ENCODE measurements at places on chromosomes 7 and 10. TPM values are rescaled to one million over a fixed set of nuclear protein-coding genes. Genes with fewer than 3 reads are reported as not detected.

MYOZ1 gene
- 1.7 TPM for total RNA-seq

AZGP1 gene
- total RNA-seq, result 0.27 TPM

UCMA gene
- not detected for total RNA-seq

- H3K36me3 ChIP-seq, result peaks cover 6% of the 10 kb centered on the region
- no peak for DNase-seq
- peak overlapping the region; percentile 92 for H3K4me3 ChIP-seq
- H3K4me1 ChIP-seq, result peaks cover 24% of the 10 kb centered on the region
- peak overlapping the region; percentile 83 for H3K27ac ChIP-seq
Observed at GRCh38 chr7:98251231-98251600, 816 bp downstream of the TECPR1 start.

- H3K4me3 ChIP-seq, result no peak overlapping the region
- no peaks in the 10 kb centered on the region for H3K4me1 ChIP-seq
- H3K27ac ChIP-seq, result no peak overlapping the region
- H3K36me3 ChIP-seq, result peaks cover 2% of the 10 kb centered on the region
- H3K27me3 ChIP-seq, result peaks cover 6% of the 10 kb centered on the region
- DNase-seq, result no peak
Observed at GRCh38 chr7:137836113-137836509, 10.7 kb downstream of the DGKI start.

DNA sequence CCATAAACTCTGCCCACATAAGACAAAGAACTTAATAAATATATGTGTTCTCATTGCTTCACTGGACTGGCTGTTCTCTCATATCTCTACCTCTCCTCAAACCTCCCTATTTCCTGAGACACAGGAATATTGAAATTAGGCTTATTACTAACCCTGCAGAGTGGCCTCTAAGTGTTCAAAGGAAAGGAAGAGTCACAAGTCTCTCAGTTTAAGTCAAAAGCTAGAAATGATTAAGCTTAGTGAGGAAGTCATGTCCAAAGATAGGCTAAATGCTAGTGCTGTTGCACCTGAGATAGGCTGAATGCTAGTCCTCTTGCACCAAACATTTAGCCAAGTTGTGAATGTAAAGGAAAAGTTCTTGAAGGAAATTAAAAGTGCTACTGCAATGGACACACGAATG is 41.1 kb downstream of the GNAI1 start:
- no peak for DNase-seq
- peaks cover 23% of the 10 kb centered on the region for H3K4me1 ChIP-seq
- H3K4me3 ChIP-seq, result no peak overlapping the region

DNA sequence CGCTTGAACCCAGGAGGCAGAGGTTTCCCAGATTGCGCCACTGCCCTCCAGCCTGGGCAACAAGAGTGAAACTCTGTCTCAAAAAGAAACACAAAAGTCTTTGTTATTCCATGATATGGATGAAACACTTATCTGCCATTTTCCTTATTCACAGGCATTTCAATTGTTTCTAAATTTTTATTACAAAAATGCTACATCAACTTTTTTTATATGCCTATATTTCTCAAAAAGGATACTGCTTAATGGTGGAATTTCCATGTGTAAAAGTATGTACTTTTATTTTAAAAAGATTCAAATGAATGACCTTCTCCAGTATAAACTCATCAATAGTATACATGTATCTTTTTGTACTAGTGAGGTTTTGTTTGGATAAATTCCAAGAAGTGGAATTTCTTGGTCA is 41.9 kb upstream of the STMP1 start:
- H3K27me3 ChIP-seq, result no peaks in the 10 kb centered on the region
- peaks cover 24% of the 10 kb centered on the region for H3K36me3 ChIP-seq
- H3K27ac ChIP-seq, result no peak overlapping the region
- H3K4me1 ChIP-seq, result peaks cover 5% of the 10 kb centered on the region

DNA sequence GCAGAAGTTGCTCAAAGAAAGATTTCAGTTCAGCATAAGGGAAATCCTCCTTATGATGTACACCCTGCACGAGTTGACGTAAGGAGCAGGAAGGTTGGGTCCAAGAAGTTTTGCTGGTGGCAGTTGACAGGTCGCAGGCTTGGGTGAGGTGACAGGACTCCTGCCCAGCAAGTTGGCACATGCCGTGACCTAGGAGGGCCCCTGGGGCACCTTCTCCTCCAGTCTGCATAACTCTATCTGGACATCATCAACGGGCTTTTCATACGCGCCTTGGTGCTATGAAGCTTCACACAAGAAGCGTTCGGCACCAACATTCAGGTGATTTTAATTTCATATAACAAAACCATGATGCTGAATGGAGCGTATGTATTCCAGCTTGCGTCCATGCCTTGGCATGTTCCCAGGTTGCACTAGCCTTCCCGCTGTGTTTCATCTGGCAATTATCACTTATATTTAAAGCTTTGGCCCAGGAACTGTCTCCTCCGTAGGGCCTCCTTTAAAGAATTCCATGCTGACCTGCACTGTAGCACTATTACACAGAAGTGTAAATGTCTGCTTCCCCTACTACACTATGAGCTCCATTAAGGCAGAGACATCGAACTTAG is 651.6 kb upstream of the FOXK1 start:
- no peak for DNase-seq
- H3K4me3 ChIP-seq, result no peak overlapping the region
- H3K4me1 ChIP-seq, result peaks cover 3% of the 10 kb centered on the region
- H3K36me3 ChIP-seq, result no peaks in the 10 kb centered on the region
- no peaks in the 10 kb centered on the region for H3K27me3 ChIP-seq

- H3K36me3 ChIP-seq, result no peaks in the 10 kb centered on the region
- no peak overlapping the region for H3K4me3 ChIP-seq
- H3K4me1 ChIP-seq, result peaks cover 6% of the 10 kb centered on the region
- H3K27ac ChIP-seq, result no peak overlapping the region
- H3K27me3 ChIP-seq, result no peaks in the 10 kb centered on the region
Observed at GRCh38 chr7:98802781-98803110, 67.1 kb downstream of the TMEM130 start.

GRCh38 chr10:113538151-113538550 is 14.7 kb upstream of the HABP2 start:
- H3K27ac ChIP-seq, result no peak overlapping the region
- DNase-seq, result no peak
- H3K4me1 ChIP-seq, result peaks cover 1% of the 10 kb centered on the region

DNA sequence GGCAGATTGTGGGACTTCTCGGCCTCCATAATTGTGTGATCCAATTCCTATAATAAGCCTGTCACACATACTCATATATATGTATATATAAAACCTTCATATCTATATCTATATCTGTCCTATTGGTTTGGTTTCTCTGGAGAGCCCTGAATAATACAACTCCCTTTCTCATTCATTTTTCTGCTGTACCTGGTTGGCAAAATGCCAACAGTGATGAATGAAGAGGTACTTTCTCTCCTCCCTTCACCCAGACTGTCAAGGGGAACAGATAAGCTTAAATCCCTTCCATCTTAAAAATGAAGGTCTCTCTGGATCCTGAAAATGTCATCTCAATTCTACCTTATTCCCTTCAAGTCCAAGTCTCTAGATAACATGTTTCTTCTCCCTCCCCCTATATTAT is 60.3 kb upstream of the FOXP2 start:
- H3K27ac ChIP-seq, result no peak overlapping the region
- no peaks in the 10 kb centered on the region for H3K27me3 ChIP-seq
- no peak overlapping the region for H3K4me3 ChIP-seq
- peaks cover 3% of the 10 kb centered on the region for H3K36me3 ChIP-seq
- peaks cover 4% of the 10 kb centered on the region for H3K4me1 ChIP-seq

DNA sequence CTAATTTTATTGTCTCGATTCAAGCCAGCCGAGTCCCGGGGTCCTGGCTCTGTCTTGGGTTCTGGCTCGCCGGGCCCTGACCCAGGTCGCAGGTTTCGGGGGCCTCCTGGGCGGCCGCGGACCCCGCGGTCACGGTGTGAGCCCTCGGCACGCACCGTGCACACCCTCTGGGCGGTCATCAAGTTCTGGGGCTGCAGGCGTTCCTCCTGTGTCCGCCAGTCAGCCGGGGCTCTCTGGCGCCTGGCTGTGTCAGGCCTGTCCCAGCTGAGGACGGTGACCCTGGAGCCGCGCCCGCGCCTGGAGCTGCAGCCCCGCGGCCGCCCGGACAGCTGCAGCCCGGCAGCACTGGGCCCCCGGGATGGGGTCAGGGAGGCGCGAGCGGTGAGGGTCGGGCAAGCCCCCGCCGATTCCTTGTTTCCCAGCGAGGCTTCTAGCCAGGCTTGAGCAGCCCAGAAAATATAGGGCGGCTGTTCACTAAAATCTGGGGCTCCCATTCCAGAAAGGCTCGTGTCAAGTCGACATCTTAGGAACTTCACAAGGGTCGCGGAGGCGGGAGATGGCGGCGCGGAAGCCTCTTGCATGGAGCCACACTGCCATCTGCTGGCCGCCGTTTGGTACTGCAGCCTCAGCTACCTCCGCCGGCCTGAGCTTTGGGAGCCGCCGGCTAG is 4.2 kb upstream of the HOXA7 start:
- peak overlapping the region; percentile 77 for H3K4me3 ChIP-seq
- peaks cover 83% of the 10 kb centered on the region for H3K27me3 ChIP-seq
- DNase-seq, result peak; percentile 80
- peaks cover 49% of the 10 kb centered on the region for H3K4me1 ChIP-seq

DNA sequence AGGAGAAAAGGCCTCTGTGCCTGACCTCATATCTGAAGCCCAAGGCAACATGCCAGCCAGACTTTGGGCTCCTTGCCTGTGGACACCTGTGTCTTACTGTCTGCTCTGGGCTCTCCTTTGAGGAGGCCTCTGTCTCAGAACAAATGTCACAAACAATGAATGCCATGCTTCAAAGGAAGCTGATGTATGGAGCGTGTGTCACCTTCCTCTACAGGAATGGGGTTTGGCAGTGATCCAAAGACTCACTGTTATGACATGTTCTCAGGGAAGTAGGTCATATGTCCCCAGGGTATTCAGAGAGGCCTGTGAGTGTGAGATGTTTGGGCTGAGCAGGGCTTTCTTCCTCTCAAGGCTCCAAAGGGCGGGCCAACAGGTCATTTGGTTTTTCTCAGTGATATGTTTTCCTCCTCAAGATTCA is 38.4 kb downstream of the PTPRE start:
- H3K4me3 ChIP-seq, result no peak overlapping the region
- no peaks in the 10 kb centered on the region for H3K36me3 ChIP-seq
- peaks cover 2% of the 10 kb centered on the region for H3K27me3 ChIP-seq
- no peak for DNase-seq
- no peak overlapping the region for H3K27ac ChIP-seq

DNA sequence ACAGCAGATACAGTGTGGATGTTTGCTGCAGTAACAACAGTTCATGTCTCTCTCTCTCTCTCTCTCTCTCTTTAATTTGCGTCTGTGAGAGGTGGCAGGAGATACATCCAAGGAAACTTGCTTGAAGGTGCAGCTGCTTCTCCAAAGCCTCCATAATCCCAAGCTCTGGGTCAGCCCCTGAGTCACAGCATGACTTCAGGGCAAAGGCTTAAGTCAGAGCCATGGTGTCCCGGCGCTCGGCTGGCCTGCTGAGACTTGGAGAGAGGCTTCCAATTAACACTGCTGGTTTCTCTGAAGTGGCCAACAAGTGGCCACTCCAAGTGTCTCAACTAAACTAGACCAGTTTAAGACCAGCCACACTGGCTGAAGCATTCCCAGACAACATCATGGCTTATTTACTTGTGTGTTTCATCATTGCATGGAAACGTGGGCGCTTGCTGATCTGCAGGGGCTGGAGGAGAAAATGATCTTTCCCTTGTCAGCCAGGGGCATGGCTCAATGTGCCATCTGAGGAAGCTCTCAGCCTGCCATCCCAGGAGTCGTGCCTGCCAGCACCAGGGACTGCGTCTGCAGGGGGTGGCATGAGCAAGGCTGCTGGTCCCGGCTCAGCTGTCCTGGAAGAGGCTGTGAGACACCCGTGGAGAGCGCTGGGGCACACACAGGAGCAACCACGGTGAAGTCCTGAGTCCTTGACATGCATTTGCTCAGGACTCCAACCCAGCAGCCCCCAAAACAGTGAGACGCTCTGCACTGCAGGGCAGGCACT is 254.2 kb downstream of the COBL start:
- DNase-seq, result no peak

GRCh38 chr10:54203401-54203800 is 597.6 kb downstream of the PCDH15 start:
- no peak overlapping the region for H3K27ac ChIP-seq
- DNase-seq, result no peak
- H3K27me3 ChIP-seq, result no peaks in the 10 kb centered on the region

Measured in mesothelial cell of epicardium (in vitro differentiated cells).